ENCODE measurements at places on chromosomes 11 and 22.

GRCh38 chr11:83990160-83990733 lies 704.1 kb upstream of the CCDC90B start:
- no peak for DNase-seq

GRCh38 chr11:72818971-72819370 lies 4.8 kb downstream of the ATG16L2 start:
- DNase-seq = no peak

DNA sequence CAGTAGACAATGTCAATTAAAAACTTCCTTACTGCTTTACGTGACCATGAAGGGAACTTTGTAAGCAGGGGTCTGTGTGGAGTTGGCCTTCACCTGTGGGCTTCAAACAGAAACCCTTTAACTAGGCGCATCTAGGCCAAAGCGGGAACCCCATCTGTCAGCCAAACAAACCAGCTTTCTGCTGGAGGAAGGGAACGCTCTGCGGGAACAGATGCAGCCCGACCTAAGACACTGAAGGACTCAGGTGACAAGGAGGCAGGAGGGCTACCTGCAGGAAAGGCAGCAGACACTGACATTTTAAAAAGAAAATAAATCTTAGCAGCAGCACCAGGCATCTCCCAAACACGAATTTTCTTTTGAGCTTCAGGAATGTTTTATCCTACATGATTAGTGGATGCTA lies 78.4 kb downstream of the CADM1 start:
- no peak for DNase-seq

DNA sequence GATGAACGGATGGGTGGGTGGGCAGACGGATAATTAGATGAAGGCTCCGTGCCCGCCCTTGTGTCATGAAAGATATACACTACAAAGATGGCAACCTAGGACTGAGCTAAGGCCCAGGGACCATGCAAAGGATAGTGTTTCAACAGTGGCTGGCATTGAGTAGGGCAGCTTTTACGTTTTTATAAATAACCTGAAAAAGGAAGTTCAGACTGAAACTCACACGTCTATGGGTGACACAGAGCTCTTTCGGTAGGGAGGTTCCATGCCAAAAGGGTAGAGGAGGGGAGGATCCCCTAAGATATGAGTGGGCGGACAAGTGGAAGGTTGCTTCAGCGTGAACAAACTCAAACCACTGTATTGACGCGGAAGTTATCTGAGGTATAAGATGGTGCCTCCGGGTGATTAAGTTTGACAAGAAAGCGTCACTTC lies 90.5 kb downstream of the UBASH3B start:
- no peak for DNase-seq

GRCh38 chr11:64090806-64091516 lies 55.2 kb downstream of the FLRT1 start:
- no peak for DNase-seq

GRCh38 chr22:40509401-40510134 lies 127.0 kb downstream of the MRTFA start:
- no peak for DNase-seq

DNA sequence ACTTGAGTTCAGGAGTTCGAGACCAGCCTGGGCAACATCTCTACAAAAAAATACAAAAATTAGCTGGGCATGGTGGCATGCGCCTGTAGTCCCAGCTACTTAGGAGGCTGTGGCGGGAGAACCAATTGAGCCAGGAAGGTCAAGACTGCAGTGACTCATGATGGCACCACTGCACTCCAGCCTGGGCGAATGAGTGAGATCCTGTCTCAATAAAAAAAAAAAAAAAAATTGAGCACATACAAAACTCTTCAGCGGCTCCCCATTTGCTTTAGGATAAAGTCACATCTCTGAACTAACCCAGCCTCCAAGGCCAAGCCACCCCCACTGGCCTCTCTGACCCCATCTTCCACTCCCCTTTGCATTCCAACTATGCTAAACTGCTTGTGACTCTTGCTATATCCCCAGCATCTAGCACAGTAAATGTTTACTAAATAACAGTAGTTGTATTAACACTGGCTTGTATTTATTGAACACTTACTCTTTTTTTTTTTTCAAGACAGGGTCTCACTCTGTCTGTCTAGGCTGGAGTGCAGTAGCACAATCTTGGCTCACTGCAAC lies 28.9 kb downstream of the CREB3L1 start:
- no peak for DNase-seq

DNA sequence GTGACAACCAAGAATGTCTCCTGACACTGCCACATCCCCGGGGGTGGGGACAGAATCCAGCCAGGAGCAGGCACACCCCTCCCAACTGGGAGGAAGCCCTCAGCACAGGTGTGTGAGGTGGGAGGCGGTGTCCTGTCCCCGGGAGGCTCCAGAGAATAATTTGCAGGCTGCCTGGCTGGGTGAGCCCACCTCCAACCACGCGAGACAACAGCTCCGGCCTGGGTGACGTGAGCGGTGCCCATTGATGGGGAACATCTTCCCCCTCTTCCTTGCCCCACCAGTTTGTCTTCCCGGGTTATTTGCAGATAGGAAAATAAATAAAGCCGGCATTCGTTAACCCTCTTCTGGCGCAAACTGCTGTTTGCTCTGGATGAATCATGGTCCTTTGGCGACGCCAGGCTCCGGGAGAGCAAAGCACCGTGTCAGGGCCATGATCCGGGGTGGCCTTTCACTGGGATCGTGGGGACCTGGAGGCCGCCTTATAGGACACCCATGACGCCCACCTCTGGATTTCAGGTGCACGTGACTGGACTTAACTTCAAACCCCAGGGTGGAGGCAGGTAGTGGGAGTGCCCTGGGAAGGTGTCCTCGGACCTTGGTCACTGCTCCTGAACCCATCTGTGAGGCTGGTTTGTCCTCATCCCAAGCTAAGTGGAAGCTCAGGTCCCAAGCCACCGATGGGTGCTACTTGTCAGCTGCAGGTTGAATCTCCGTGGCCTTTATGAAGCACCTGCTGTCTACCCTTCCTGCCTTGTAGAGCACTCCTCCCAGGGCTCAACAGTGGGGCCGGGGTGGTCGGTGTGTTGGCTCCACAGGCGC lies 13.9 kb downstream of the CCND1 start:
- no peak for DNase-seq

DNA sequence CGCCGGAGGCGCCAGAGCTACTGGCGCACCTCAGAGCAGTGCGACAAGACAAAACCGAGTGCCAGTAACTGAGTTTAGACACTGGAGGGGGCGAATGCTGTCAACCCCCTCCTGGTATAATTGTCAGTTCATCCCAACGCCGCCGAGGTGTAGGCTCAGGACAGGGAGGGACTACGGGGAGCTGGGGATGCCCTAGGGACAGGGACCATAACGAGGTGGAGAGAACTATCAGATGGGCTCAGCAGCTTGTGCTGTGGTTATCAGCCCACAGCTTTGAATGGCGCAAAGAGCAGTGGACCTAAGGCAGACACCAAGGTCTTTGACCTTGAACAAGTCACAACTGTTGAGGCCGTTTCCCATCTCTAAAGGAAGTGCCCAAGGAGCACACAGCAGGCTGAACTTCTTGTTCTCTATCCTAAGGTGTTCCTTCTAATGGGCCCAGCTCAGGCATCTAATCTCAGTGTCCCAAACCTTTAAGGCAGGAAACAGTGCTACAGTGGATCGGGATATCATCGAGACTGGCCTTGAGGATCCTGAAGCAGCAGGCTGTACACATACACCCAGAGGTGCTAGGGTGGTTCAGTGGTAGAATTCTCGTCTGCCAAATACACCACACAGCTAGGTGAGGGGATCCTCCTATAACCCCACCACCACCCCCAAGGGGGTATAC lies 958 bp upstream of the TUT1 start:
- DNase-seq = no peak

- DNase-seq = no peak
Measured at GRCh38 chr11:41377709-41378394, 81.6 kb downstream of the LRRC4C start.

GRCh38 chr22:39362271-39362670 lies 12.5 kb downstream of the SYNGR1 start:
- no peak for DNase-seq

- DNase-seq = no peak
Measured at GRCh38 chr11:60891103-60891741, 15.2 kb downstream of the PRPF19 start.

DNA sequence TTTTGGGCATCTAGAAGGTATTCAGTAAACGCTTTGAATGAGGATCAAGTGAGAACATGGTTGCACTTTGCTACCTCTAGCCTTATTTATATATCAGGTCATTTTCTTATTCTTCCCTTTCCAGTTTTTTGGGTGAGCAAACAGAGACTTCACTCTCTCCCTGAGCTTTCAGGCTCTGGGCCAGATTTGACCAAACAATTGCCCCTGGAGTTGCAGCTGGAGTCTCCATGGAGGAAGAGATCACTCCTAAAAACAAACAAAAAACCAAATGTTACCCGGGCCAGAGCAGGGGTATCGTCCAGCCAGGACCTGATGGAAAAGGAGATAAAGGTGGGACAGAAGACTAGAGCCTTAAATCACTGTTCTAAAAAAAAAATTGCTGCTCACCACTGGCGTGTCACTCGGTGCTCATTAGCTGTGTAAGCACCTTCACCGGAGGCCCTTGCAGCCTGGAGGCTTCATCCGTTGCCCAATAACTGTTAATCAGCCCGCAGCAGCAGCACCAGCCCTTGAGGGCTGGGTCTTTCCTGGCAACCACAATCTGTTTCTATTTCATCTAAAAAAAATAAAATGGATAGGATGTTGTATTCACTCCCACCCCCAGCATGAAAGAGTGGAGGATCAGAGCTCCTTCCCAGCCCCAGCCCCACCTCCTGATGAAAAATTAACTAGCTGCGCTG lies 125.0 kb downstream of the PKNOX2 start:
- no peak for DNase-seq

GRCh38 chr11:118984825-118985224 lies 13.1 kb upstream of the CENATAC start:
- DNase-seq = no peak

DNA sequence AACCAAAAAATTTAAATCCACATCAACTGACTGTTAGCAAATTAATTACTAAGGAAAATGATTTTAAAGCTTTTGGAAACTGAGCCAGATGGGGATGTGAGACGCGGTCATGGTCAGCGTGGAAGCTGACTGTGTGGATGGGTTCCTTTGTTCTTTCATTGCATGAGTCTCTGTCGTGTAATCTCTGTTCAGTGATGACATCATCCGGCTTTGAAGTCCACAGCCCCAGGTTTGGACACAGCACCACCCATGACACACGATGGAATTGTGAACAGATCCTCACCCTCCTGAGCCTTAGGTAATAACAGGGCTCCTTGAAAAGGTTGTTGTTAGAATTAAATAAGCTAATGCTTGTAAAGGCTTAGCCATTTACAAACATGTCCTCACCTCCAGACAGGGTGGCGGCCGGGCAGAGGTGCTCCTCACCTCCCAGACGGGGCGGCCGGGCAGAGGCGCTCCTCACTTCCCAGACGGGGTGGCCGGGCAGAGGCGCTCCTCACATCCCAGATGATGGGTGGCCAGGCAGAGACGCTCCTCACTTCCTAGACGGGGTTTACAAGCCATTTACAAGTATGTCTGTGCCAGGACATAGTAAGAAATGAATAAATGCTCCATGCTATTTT lies 677.3 kb downstream of the TBC1D22A start:
- no peak for DNase-seq

DNA sequence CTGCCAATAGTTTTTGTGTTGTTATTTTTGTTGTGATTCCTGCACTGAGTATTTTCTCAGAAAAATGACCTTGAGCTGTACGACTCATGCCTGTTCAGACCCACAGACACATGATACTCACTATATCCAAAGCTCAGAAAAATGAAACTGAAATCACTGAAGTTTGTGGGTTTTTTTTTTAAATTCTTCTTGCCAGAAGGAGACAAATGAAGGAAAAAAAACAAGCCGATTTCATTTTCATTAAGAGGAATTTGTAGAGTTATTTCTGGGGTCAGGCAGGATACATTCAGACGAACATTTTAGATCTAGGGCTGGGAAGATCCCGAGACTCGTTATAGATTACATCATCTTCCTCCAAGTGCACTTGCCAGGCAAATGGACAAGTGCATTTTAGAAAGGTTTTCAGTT lies 60.4 kb downstream of the BMAL1 start:
- DNase-seq = no peak

DNA sequence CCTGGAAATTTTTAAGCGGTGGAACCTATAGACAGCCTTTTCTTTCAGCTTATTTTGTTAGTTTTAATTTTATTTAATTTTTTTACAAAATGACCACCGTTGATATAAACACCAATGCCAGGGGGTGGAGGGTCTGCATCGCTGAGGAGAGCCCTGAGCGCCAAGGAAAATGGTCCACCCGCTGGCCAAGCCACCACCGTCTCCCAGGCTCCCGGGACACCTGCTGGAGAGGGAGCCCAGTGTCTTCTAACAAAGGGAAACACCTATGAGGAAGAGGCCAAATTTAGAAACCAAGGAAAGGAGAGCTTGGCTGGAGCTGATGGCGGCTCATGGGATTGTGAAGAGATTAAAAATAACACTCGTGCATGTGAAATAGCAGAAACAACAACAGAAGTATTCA lies 288 bp upstream of the KRTAP5-8 start:
- DNase-seq = no peak

GRCh38 chr11:28384418-28384817 lies 276.2 kb downstream of the METTL15 start:
- DNase-seq = no peak

- DNase-seq = peak; percentile 24
Measured at GRCh38 chr11:64868904-64869570, 9.4 kb downstream of the EHD1 start.

DNA sequence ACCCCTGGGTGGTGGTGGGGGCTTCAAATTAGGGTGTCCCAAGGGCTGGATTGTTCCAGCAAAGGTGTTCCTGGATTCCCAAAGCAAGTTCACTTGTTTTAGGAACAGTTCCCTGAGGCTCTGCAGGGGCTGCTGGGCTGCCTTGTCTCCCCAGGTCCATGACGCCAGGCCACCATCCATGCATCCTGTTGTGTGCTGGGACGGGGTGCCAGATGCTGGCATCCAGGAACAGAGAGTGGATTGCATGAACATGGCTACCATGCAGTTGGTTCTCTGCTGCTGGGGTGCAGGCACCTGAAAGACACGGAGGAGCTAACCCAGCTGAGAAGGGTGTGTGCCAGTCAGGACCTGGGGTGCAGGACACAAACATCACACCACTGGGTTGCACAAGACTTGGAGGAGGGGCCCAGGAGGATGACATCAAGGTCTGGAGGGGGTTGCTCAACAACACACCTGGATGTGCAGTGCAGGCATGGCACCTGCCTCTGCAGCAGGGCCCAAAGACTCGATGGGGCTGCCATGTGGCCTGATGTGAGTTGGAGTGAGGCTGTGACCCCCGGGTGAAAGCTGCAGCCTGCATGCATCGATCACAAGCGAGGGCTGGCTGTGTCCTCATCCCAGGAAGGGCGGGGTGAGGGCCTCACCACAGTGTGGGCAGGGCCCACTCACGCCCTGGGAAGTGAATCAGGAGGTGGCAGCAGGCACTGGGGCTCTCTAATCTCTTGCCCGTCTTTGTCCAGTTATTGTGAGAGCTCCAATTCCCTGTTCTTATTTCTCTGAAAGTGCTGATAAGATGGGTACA lies 74.0 kb upstream of the CLDN5 start:
- DNase-seq = no peak

- no peak for DNase-seq
Measured at GRCh38 chr22:48900626-48901025, 927.0 kb downstream of the BRD1 start.

Data from activated naive CD4-positive, alpha-beta T cell (primary cell).